ENCODE measurements at places on chromosomes 5 and 9.

DNA sequence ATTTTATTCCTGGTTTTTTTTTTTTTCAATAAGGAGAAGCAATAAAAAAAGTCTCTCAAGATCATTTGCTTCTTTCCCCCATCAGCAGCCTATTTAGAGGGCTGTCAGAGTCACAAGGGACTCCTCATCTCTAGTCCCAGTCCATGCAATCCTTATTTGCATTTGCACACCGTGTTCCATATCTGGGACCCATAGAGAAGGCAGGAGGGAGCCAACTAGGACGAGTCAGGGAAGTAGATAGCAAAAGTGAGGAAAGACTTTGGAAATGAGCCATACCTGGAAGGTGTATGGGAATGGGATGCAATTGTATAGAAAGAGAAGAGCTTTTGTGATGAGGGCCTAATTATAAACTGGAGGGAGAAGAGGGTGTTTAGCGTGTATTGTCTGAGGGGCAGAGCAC is 160.0 kb downstream of the PIK3R1 start:
- DNase-seq, result no peak

DNA sequence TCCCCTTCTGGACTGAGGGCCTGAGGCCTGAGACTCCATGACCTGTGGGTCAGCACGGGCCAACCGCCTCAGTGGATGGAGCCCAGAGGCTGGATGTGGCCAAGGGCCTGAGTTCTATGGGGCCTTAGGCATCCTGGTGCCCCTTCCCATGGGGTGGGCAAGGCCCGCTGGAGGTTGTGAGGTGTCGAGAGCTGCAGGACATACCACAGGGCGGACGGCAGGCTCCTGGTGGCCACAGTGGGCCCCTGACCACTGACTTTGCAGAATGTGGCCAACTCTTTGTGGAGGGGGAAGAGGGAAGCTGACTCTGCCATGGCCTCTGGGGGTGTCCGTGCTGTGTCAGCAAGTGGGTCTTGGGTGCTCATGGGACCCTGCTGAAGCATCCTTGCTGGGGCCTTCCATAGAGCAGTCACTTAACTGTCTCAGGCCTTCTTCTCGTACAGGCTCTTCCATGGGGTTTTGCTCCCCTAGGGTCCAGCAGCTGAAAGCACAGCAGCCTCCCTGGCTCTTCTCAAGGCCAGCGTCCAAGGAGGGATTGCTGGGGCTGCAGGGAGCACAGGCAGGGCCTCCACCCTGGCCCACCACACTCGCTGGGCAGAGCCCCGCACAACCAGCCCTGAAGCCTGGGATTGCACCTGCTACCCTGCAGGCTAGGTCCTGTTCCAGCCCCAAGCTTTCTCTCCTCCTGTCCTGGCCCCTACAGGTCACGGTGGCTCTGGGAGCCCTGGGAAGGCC is 21.6 kb upstream of the SLC9A3 start:
- DNase-seq, result no peak

DNA sequence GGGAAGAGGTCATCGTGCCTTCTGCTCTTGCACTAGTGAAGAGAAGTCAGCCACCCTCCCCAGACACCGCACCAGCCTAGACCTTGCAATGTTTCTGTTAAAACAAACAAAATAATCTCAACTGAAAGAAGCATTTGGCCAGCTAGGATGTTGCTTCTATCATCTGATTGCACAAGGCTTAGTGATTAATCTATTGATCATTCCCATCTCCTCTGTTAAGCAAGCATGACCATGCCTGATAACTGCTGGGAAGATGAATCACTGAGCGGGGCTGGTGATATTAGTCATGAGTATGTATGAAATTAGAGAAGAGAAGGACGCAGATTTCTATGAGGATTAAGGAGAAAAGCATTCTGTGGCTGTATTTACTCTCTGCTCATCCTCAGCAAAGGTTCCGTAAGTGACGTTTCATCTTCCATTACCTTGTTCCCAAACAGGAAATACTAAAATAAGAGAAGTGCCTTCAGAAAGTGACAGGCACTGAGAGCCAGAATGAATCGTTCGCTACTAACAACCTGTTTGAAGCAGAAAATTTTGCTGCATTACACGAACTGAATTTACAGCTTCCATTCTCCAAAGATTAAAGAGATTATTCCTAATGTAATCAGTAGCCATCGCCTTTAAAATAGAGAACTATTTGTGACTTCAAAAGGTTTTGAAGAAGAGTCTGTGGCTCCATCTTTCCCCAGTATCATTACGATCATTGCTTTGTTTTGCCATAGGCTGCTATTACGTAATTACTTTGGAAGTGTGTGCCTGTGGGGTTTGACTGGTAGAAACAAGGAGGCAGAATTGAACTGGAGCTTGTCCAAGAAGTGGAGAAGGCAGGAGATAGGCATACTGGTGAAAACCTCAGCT is 219.1 kb downstream of the MED10 start:
- DNase-seq, result no peak

- DNase-seq, result peak; percentile 82
Observed at GRCh38 chr9:134375430-134376385, 49.5 kb downstream of the RXRA start.

- DNase-seq, result no peak
Observed at GRCh38 chr9:18666348-18666747, 192.4 kb downstream of the ADAMTSL1 start.

DNA sequence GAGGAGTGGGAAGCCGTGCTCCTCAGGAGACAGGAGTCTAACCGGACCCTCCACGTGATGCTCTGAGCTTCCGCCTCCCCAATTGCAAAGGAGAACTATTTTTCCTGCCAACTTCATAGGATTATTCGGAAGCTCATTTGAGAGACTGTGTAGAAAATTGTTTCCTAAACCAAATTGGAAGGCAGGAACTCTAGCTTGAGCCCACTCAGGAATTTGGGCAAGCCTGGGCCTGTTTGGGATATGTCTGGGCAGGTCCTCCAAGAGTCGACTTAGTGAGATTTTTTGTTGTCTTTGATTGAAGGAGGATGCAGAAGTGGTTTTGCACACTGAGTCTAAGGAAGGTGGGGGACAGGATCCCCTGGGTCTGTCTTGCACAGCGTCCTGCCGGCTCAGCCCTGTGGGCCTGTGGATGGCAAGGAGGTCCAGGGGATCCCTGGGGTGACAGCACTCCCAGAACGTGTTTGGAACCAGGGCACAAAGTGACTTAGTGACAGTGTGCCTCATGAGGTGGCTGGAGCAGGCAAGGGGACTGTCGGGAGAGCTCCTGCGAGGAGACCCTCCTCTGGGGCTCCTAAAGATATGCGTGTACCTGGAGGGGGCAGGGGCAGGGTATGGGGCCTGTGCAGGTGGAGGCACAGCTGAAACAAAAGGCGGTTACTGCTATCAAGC is 283.3 kb downstream of the NSG2 start:
- DNase-seq, result no peak

DNA sequence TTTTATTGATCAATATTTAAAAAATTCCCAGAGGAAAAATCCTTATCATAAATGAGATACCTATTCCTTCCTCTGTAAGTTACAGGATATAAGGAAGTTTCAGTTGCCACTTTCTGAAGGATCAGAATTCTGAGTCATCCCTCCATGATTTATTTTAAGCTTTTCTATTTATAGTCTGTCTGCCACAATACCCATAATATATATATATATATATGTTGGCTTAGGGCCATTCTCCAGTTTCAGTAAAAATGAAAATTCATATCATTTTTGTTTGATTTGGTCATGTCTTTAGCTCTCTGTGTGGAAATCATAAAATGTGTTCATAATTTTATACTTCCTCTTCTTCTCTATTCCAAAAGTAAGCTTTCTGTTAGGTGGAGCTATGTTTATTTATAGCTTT is 215.8 kb upstream of the CYLC2 start:
- no peak for DNase-seq

- DNase-seq, result peak; percentile 44
Observed at GRCh38 chr9:138048184-138048583, 170.6 kb downstream of the CACNA1B start.

DNA sequence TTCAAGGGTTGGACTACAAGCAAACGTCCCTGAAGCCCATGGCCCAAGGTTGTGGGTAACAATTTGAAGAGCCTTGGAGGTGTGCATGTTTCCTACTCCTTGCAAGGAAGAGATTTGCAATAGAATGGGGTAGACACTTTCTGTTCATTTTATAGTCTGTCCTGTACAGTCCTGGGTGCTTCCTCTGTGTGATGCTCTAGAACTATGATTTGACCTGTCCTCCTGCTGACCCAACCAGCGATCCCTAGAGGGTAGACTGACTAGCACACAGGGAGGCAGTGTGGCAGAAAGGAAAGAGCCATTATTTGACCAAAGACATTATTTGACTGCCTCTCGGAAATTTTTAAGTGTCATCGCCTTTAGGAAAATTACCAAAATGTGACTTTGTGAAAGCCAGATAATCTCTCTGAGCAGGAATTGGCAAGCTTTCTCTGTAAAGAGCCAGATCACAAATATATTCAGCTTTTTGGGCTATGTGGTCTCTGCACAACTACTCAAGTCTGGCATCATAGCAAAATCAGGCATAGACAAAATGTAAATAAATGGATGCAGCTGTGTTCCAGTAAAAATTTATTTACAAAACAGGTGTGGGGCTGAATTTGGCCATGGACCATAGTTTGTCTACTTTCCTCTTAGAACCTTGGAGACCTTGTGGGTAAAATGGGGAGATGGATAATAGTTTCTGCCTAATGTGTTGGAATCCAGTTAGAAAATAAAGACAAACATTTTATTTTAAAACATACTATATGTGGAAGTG is 106.8 kb downstream of the DMRT2 start:
- DNase-seq, result no peak

GRCh38 chr5:148911386-148911785 is 85.0 kb downstream of the ADRB2 start:
- DNase-seq, result no peak

DNA sequence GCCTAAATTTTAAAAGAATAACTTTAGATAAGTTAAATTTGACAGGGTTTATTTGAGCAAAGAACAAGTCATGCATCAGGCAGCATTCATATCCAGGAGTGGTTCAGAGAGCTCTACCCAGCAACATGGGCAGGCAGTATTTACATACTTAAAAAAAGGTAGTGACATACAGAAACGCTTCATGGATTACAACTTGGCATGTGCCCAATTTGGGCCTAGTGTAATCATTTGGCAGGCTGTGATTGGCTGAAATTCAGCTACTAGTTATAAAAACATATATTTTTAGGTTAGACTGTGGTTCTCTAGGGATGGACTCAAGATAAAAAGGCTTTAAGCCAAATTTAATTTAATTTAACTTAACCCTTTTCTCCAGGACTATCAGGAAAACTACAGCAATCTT is 374.0 kb upstream of the ADAMTS16 start:
- DNase-seq, result no peak

GRCh38 chr5:55771175-55771655 is 33.4 kb downstream of the DDX4 start:
- no peak for DNase-seq

DNA sequence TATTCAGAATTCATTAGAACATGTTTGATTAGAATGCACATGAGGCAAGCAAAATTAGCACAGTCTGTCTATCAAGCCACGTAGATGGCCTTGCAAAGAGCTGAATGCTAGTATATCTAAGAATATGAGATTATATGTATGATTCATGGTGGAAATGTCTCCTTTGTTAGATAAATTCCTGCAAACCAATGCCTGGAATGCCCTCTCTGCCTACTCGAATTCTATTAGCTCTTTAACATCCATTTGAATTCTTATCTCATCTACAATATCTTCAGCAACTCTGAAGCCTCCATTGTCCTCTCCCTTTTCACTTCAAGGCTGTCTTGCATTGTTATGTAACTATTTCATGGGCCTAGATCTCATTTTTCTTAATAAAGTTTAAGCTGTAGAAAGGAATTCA is 205.5 kb downstream of the TMC1 start:
- DNase-seq, result no peak

- no peak for DNase-seq
Observed at GRCh38 chr9:1294641-1295258, 244.6 kb downstream of the DMRT2 start.

- no peak for DNase-seq
Observed at GRCh38 chr5:157271740-157272271, 5.9 kb downstream of the CYFIP2 start.

- DNase-seq, result no peak
Observed at GRCh38 chr9:95368377-95369160, 51.1 kb upstream of the FANCC start.

- DNase-seq, result no peak
Observed at GRCh38 chr5:57411982-57412381, 70.6 kb downstream of the ACTBL2 start.

- DNase-seq, result no peak
Observed at GRCh38 chr5:130462516-130462915, 558.3 kb downstream of the CHSY3 start.

DNA sequence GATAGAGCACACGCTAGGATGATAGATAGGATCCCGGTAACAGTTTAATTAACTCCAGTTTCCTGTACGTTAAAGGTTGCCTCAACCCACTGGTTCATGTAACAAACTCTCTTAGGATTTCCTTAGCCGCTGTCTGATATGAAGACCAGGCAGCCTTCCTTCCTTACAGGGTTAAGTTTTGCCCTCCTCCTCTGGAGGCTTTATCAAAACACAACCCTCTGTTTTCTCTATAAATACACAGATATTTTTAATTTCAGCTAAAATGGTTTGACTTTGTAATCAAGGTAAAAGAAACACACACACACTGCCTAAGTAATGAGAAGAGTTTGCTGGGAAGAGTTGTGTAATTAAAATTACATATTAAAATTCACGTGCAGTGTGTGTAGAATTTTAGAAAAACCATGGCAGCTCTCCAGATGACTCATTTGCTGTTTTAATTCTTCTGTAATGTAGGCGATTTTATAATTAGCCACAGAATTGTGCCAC is 369.8 kb downstream of the CSNK1G3 start:
- DNase-seq, result no peak

- peak; percentile 97 for DNase-seq
Observed at GRCh38 chr5:122774861-122775549, at the start of gene SNX2. Gene SNX2, plus strand, starts transcription at chr5:122775080. Its CDS starts 24 bp downstream, at chr5:122775104.

- peak; percentile 40 for DNase-seq
Observed at GRCh38 chr5:139108063-139108824, 89.9 kb downstream of the SIL1 start.

DNA sequence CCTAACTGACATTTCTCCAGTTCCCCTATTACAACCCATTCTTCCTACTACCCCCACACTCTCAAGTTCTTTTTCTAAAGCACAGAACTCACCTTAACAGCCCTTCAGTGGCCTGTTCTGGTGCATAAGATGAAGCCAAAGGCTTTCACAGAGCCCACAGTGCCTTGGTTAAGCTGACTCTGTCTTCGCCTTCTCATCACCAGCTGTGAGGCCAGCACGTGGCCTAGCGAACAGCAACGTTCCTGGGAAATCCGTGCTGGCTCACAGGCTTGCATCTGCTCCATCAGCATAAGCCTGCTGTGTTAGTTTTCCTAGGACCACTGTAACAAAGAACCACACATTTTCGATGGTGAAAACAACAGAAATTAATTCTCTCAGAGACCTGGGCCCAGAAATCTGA is 67.9 kb upstream of the LPAR1 start:
- no peak for DNase-seq
